ENCODE measurements at places on chromosomes 5 and 9.

DNA sequence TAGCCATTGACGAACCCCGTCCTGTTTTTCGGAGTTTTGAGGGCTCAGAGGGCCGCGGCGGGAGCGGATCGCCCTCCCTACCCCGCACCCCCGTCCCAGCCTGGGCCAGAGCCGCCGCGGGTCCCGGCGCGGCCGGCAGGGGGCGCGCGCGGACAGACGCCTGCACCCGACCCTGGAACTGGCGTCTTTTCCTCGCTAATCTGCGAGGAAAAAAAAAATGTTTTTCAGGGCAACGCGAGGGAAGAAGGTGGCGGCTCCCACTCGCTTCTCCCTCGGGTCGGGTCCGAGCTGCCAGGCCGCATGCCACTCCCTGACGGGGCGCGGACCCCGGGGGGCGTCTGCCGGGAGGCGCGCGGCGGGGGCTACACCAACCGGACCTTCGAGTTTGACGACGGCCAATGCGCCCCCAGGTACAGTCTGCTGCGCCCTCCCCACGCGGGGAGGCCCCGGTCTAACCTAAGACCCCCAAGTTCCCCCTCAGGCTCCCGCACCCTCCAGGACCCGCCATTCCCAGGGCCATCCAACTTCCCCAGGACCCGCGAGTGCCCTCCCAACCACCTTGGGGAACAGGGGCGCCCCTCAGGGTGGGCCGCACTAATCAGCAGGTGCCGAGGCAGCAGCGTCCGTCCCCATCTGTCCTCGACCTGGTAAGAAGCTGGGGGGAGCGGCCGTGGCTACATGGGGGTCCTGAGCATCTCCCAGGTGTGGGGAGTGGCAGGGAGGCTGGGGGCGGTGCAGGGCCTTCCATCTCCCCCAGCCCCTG, at the start of gene KCNT1:
TSS of gene KCNT1 (plus strand) at position 227 of the 763 bp plus-strand sequence. CDS start at position 301, 74 bp downstream.
- peak; percentile 54 for DNase-seq

DNA sequence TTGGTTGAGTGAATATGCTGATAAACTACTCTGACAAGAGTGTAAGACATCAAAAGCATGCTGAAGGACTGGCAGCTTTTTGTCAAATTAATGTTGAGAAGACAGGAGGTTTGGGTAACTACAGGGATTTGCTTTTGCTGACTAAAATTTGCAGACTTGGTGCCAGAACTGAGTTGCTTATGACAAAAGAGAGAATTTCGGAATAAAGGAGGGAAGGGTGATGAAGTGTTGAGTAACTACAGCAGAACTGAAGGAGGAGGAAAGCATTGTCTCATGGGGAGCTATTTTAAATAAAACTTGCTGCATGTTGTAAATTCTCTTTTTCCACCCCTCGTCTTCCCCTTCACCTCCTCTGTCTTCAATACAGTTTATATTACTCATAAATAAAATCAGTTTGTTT, 296.1 kb downstream of the YTHDC2 start:
- no peak for DNase-seq

DNA sequence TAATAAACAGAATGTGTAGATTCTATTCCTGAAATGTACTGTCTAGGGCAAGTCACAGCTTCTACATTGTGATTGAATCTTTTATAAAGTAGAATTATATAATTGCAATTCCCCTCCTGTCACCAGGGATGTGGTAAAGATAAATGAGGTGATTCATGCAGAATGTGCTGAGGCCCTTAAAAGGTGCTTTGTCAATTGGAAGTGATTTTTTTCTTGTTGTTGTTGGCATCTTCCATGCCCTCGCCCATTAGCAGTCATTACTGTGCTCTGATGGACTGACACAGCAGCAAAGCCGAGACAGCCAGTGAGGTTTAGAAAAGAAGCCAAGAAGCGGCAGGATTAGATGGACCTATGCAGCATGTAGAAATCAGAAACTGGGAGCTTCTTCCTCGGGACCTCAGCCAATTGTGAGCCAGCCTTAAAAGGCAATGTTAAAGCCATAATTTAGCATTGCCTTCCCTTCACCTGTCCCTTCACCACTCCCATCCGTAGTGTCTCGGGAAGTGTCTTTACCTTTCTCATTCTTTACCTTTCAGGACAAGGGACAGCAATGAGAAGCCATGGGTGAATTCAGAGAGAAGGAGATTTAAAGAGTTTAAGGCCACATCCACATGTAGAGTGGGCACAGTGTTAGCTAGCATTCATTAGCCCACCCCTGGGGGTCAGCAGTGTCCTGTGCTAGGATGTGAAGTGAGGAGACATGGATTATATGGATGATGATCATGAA, 257.8 kb downstream of the PLK2 start:
- DNase-seq, result no peak

GRCh38 chr5:144219869-144220268, 49.2 kb downstream of the KCTD16 start:
- DNase-seq, result no peak

- no peak for DNase-seq
These were observed 9.2 kb upstream of the PHYHD1 start for GRCh38 chr9:128911529-128912035.

DNA sequence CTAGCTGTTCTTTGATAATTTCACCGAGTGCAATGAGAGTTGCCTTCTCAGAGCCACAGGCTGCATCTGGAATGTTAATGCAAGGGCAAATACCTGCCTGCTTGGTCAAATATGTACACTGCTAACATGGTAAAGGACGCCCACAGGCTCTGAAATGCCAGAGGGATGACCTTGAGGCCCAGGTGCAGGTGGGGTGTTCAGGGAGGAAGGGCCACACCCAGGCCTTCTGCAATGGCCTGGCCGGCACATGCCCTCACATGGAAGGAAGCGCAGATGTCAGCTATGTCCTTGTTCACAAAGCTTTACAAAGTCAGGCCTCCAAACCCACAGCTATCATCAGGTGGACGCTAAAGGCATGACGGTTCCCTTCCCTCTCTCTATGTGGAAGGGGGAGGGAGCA, 48.6 kb downstream of the HRH2 start:
- no peak for DNase-seq

- DNase-seq, result no peak
These were observed 10.1 kb downstream of the IFNA5 start for GRCh38 chr9:21294904-21295538.

- no peak for DNase-seq
These were observed 164.0 kb upstream of the ZNF608 start for GRCh38 chr5:124910354-124911016.
